Glutamatergic neuron (in vitro differentiated cells): ENCODE measurements at places on chromosomes 3 and 15. TPM values are rescaled to one million over a fixed set of nuclear protein-coding genes. Genes with fewer than 3 reads are reported as not detected.

GRCh38 chr15:44657378-44657777, 6.1 kb downstream of the SPG11 start:
- DNase-seq, result no peak

The GCHFR gene
- total RNA-seq, result 5.0 TPM

- no peak for DNase-seq
Observed at GRCh38 chr15:64344651-64345294, 11.2 kb downstream of the CSNK1G1 start.

DNA sequence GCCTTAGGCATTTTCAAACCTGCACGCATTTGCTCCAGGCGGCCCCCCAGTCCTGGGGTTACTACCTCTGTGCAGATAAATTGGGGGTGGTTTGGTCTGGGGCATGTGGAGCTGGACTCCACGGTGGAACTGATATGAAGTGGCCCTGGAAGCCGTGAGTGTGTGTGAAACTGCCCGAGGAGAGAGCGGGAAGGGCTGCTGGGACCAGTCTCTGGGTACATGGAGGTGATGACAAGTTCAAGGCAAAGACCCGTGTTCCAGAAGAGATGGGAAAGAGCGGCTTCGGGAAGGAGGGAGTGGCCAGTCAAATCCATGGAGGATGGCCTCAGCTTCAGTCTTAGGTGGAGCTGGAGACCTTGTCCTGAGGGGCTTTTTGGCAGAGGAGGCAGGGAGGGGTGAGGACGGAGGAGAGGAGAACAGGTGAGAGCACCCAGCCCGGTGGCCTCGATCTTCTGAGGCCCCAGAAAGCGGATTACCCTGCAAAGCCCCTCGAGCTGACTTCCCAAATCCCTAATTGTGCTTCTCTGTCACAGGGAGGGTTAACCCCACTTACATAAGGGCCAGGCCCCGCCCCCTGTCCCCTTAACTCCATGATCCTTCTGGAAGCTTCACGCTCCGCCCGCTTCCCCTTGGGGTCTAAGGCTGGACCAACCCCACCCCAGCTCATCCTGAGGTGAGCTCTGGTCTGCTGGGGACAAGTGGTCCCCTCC, 1.9 kb upstream of the NR2E3 start:
- DNase-seq, result no peak

The EIF5A2 gene
- 10.2 TPM for total RNA-seq

DNA sequence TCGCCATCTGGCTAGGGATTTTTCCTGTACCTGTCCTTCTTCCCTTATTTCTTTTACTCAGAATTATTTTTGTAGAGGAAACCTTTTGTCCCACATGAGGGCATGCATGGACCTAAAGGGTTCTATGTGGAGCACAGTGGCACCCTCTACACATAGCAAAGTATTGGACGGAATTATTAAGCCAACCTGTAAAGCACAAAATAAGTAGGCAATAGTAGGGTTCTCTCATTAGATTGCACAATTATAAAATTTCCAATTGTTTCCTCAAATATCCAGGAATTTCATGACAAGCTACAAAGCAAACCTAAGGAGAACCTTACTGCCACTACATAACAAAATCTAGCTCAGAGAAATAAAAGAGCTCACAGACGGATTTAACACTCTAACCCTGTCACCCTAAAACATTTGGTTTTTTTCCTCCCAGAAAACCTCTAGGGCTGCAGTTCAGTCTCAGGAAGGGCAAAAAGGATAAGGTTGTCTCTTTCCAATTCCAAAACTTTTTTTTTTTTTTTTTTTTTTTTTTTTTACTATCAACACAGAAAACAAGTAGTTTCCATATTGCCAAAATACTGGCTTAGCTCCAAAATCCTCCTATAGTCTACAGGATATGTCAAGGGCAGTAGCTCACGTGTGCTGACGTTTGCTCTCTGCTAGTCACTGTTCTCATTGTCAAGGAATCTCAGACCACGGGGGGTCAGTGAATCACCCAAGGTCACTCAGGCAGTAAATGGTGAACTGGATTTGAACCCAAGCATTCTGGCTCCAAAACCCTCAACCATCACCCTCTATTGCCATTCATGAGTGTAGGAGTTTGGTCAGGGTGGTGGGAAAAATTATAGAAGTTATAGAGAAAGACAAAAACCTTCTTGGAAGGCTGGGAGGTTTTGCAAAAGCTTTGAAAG, 52.3 kb downstream of the NCEH1 start:
- DNase-seq, result no peak

- DNase-seq, result no peak
Observed at GRCh38 chr3:114285648-114286230, 8.1 kb upstream of the TIGIT start.
